ENCODE measurements at places on chromosomes 1 and 21.

DNA sequence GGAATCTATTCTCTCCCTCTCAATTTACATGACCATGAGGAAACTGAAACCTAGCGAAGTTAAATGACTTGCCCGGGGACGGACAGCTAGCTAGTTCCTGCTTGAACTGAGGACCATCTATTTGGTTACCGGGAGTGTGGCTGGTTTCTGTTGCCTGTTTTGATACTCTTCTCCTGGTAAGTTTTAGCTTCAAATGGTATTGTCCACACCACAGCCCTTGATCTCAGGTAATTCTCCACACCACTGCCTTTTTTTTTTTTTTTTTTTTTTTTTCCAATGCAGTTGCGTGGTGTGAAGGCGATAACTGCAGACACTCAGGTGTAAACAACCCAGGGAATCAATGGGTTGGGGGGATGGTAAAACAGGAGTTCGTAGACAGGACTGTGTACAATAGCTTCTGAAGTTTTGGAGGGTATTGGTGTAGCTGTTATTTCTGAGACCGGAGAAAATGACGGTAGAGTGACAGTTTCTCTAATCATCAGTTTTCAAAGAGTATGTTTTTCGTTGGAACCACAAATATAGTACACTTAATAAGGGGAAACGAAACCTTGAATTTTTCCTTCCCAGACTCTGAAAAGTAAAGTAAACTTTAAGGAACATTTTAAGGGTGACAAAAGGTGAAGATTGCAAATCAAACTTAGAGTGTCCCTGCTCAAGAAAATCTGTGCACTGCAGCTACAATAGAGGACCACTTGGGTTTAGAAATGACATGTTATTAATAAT, 125.3 kb upstream of the CACYBP start:
- no peak overlapping the region for H3K27ac ChIP-seq
- H3K4me1 ChIP-seq: no peaks in the 10 kb centered on the region
- no peaks in the 10 kb centered on the region for H3K27me3 ChIP-seq
- H3K4me3 ChIP-seq: no peak overlapping the region
- no peaks in the 10 kb centered on the region for H3K36me3 ChIP-seq
- DNase-seq: no peak

GRCh38 chr1:216705676-216706075, 17.6 kb downstream of the ESRRG start:
- DNase-seq: no peak
- H3K36me3 ChIP-seq: no peaks in the 10 kb centered on the region
- H3K4me3 ChIP-seq: no peak overlapping the region
- no peak overlapping the region for H3K27ac ChIP-seq
- no peaks in the 10 kb centered on the region for H3K27me3 ChIP-seq
- H3K4me1 ChIP-seq: no peaks in the 10 kb centered on the region

DNA sequence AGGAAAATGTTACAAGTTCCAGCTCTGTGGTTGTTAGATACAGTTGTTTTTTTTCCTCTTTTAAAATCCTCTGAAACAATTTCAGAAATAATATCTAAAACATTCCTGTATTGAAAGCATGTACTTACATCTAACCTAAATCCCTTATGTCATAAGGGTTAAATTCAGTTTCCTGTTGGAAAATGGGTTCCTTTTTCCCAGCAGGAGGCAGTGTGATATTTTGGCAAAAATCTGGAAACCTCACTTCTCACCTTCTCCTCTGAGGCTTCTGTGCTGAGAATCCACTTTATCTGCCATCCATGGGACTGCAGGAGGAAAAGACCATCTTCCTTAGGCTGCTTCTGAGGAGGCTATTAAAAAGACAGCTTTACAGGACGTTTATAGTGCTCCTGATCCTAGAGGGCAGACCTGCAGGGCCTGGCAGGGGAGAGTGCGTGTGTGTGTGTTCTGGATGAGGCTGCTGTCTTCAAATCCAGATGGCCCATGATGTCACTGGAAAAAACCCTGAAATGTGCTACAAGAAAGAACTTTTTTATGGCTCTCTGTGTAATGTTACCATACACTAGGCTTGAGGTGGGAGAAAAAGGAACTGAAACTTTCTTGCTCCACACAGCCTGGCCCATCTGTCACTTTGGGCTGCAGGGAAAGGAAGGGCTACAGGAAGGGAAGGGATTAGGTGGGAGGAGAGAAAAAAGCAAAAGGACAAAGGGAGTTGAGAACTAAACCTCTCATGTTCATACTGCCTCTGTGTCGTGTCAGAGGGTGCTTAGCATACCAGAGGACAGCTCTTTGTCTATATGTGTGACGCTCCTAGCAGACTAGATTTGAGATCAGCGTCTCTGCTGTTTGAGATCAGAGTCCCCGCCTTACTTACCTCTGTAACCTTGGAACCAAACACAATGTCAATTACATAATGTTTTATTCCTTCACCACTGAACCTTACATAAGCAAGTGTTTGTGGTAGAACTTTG, 379.2 kb upstream of the SPAG17 start:
- no peak overlapping the region for H3K4me3 ChIP-seq
- no peaks in the 10 kb centered on the region for H3K36me3 ChIP-seq
- no peaks in the 10 kb centered on the region for H3K27me3 ChIP-seq

GRCh38 chr1:27669876-27670275, 2.1 kb downstream of the IFI6 start:
- H3K4me3 ChIP-seq: no peak overlapping the region
- H3K36me3 ChIP-seq: no peaks in the 10 kb centered on the region
- no peaks in the 10 kb centered on the region for H3K27me3 ChIP-seq
- H3K27ac ChIP-seq: no peak overlapping the region

DNA sequence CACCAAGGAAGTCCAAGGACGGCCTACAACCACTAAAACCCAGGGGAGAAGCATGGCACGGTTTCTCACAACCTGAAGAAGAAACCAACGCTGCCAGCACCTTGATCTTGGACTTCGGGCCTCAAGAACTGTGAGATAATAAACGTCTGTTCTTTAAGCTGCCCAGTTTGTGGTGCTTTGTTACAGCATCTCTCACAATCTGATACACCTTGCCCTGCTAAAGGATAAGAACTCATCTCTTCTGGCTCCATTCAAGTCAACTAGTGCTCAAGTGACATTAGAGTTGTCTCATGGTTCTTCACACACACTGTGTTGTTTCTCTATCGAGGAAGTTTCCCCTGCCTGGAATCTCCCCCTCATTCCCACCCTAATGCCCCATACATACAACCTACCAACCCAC, 314.4 kb upstream of the RUNX1 start:
- H3K36me3 ChIP-seq: no peaks in the 10 kb centered on the region
- DNase-seq: no peak
- no peak overlapping the region for H3K4me3 ChIP-seq
- no peaks in the 10 kb centered on the region for H3K27me3 ChIP-seq
- H3K4me1 ChIP-seq: no peaks in the 10 kb centered on the region

DNA sequence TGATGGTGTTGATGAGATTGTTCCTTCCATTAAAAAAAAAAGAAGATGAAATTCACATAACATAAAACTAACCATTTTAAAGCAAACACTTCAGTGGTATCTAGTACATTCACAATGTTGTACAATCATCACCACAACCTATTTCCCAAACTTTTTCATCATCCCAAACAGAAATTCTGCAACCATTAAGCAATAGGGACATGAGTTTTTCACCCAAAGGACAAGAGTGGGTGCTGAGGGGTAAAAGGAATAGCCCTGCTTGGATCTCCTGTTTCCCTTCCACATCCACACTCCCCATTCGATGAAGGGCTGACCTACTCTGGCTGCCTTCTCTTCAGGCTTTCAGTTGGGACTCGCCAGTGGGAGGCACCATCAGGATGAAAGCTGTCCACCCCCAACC, 59.3 kb downstream of the SLC9A1 start:
- peaks cover 21% of the 10 kb centered on the region for H3K4me1 ChIP-seq
- H3K4me3 ChIP-seq: no peak overlapping the region
- H3K36me3 ChIP-seq: no peaks in the 10 kb centered on the region
- no peaks in the 10 kb centered on the region for H3K27me3 ChIP-seq
- no peak overlapping the region for H3K27ac ChIP-seq

DNA sequence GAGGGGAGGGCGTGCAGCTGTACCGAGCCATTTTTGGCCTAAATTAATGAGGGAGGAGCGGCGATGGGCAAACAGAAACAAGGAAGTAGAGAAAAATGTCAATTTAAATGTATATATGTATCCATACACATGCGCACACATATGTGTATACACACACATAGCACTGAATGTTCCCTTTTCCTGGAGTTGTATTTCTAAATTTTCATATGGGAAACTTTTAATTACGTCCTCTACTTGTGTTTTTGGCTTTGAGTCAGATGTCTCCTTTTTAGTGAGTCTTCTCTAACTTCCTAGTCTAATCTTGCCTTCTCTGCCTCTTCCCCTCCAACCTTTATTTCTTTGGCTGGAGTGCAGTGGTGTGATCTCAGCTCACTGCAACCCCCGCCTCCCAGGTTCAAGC, 15.4 kb upstream of the CYYR1 start:
- no peaks in the 10 kb centered on the region for H3K4me1 ChIP-seq
- H3K27ac ChIP-seq: no peak overlapping the region

GRCh38 chr1:237921306-237921705, 30.6 kb upstream of the ZP4 start:
- H3K36me3 ChIP-seq: no peaks in the 10 kb centered on the region
- no peak overlapping the region for H3K27ac ChIP-seq
- no peak overlapping the region for H3K4me3 ChIP-seq

DNA sequence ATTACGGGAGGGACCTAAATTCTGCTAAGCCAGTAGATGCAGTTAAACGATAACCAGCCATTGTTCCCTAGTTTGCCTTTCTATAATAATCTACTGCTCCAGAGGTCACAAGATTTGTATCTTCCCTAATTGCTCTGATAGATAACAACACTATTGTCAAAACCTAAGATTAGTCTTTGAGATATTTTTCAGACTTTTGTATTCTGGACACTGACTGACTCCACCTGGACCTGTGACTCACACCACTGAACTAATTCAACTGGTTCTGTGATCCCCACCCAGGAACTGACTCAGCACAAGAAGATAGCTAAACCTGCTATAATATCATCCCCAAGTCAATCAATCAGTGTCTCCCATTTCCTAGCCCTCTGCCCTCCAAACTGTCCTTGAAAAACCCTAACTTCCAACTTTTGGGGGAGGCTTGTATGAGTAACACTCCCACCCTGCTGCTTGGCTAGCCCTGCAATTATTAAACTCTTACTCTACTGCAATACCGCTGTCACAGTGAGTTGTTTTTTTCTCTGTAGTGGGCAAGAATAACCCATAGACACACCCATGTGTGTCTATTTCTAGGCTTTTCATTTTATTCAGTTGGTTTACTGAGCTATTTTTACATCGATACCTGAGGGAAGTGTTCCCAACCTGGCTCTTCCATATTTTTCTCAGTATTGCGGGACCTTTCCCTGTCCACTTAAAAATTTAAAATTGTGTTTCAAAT, 11.2 kb downstream of the KIFAP3 start:
- peaks cover 4% of the 10 kb centered on the region for H3K4me1 ChIP-seq
- H3K36me3 ChIP-seq: no peaks in the 10 kb centered on the region
- DNase-seq: no peak
- no peak overlapping the region for H3K27ac ChIP-seq

DNA sequence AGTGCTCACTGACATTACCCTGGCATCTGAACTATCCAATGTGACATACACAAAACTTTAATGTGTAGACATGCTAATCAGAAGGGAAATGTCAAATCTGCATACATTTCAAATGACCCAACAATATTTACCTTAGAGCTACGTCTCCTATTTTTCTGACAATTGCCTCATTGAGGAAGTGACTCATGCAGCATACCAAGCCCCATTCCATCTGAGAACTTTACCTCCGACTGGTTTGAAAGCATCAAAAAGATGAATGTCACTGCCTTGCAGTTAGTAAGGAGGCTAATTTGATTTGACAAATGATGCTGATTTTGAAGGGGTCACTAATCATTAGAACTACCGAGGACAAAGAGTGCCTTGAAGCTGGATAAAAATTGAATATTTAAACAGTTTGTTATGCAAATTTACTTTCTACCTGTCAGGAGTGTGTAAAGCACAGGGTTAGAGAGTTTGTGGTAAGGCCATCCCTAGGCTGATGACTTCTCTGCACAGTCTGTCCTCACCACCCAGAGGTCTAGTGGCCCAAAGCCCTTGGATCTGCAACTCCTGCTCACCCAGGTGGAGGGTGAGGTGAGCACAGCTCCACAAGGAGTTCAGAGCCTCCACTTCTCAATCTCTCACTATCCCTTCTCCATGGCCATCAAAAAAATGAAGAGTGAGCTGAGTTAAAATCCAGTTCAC, 500.3 kb upstream of the C1orf87 start:
- DNase-seq: no peak
- no peak overlapping the region for H3K4me3 ChIP-seq
- peaks cover 17% of the 10 kb centered on the region for H3K4me1 ChIP-seq
- no peaks in the 10 kb centered on the region for H3K36me3 ChIP-seq
- no peaks in the 10 kb centered on the region for H3K27me3 ChIP-seq

DNA sequence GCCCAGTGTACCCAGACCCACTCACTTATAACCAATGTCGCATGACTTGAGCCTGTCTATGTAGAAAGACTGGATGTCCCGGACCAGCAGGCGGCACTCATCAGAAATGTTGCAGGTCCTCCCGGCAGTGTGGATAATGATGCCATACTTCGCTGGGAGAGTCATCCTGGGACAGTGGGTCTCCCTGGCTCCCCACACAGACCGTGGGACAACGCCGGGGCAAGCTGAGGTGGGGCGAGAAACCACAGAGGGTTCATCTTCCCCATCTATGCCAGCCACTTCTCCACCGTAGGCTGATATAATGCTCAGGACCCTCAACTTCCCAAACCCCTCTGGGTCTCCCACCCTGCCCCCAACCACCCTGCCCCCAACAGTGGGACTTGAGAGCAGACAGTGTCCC, 8.3 kb downstream of the PGLYRP4 start:
- H3K36me3 ChIP-seq: no peaks in the 10 kb centered on the region
- no peak overlapping the region for H3K4me3 ChIP-seq
- no peak for DNase-seq
- H3K27me3 ChIP-seq: no peaks in the 10 kb centered on the region
- no peak overlapping the region for H3K27ac ChIP-seq

DNA sequence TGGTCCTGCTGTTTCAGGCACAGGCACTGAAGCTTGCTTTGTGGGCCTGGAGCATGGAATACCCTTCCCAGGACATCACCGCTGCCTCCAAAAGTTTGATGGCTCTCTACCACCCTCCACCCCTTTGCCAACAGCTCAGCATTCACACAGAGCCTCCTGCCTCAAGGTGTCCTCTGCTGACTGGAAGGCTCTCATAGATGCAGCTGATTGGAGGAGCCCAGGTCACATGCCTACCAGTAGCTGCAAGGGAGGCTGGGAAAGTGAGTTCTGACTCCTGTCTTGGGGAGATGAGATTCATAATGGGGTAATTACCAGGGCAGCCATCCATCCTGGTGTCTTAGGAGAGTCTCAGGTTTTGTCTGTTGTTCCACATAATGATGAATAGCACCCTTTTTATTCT, 124.8 kb upstream of the GRIK3 start:
- H3K27ac ChIP-seq: no peak overlapping the region
- H3K27me3 ChIP-seq: no peaks in the 10 kb centered on the region
- no peaks in the 10 kb centered on the region for H3K4me1 ChIP-seq
- DNase-seq: no peak

- no peak for DNase-seq
- H3K27ac ChIP-seq: no peak overlapping the region
- H3K36me3 ChIP-seq: no peaks in the 10 kb centered on the region
- no peak overlapping the region for H3K4me3 ChIP-seq
Measured at GRCh38 chr21:42265231-42265812, 46.4 kb downstream of the ABCG1 start.

- H3K4me1 ChIP-seq: no peaks in the 10 kb centered on the region
- no peak overlapping the region for H3K4me3 ChIP-seq
- no peak for DNase-seq
Measured at GRCh38 chr1:30330644-30331043, 392.7 kb downstream of the MATN1 start.

GRCh38 chr21:14850394-14850793, 214.4 kb downstream of the NRIP1 start:
- no peaks in the 10 kb centered on the region for H3K27me3 ChIP-seq
- no peak overlapping the region for H3K4me3 ChIP-seq
- H3K27ac ChIP-seq: no peak overlapping the region
- no peaks in the 10 kb centered on the region for H3K4me1 ChIP-seq
- H3K36me3 ChIP-seq: no peaks in the 10 kb centered on the region

Measured in thyroid gland (tissue), 4 donors.